BJ (cell line): ENCODE measurements at places on chromosomes 4 and X.

DNA sequence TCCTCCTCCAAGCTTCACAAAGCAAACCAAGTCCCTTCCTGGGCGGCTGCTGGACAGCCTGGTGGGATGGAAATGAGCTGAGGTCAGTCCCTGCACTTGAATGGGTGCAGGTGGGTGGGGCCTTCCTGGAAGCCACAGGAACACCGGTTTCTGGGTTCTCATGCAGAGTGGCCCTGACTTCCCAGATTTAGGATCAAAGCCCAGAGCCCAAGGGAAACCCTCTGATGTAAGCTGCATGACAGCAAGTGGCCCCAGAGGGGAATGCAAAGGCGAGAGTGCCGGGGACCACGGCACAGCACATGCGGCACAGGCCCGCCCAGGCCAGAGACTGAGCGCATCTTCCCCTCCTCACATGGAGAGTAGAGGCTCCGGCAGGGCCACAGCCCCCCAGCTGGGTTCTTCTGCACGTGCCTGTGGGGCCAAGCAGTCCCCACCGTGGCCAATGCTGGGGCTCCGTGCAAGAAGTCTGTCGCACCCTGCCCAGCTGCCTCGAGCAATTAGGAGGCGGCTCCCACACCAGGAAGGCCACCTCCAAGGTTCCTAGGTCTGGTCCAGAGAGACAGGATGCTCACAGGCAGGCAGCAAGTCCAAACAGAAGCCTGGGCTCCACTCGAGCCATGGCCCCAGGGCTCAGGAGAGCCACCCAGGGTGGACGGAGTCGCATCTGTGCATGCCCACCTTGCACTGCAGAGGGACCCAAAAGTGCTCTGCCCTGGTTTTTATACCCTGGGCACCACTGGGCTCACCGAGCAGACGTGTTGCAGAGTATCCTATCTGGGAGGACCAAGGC, 83.0 kb downstream of the HTRA3 start:
- DNase-seq: no peak

DNA sequence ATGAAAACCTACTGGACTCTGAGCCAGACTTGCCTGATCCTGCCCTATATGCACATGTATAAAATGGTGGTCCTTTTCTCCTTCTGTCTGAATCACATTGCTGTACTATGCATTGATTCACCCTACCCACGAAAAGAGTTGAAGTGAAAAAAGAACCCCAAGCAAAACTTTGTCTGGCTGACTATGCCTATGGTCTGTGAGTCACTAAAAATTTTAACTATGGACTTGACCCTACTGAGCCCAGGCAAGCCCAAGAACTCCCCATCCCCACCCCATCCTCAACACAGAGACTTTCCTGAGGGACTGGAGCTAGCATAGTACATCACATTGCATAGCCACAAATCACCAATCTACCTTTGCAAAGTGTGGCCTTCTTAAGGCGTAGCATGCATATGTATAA, 116.6 kb upstream of the TENM3 start:
- no peak for DNase-seq

- no peak for DNase-seq
Measured at GRCh38 chrX:19129694-19130093, 7.4 kb upstream of the ADGRG2 start.

- no peak for DNase-seq
Measured at GRCh38 chr4:20512985-20513384, 187.3 kb upstream of the PACRGL start.

GRCh38 chr4:162350331-162350730, 186.5 kb upstream of the FSTL5 start:
- no peak for DNase-seq
